ENCODE measurements at places on chromosomes 7 and 10.

GRCh38 chr10:1737222-1738061 lies at the start of gene ADARB2:
TSS of gene ADARB2 (minus strand) at chr10:1737525.
- no peak for DNase-seq

GRCh38 chr10:1287487-1287886 lies 231.3 kb downstream of the WDR37 start:
- no peak for DNase-seq

DNA sequence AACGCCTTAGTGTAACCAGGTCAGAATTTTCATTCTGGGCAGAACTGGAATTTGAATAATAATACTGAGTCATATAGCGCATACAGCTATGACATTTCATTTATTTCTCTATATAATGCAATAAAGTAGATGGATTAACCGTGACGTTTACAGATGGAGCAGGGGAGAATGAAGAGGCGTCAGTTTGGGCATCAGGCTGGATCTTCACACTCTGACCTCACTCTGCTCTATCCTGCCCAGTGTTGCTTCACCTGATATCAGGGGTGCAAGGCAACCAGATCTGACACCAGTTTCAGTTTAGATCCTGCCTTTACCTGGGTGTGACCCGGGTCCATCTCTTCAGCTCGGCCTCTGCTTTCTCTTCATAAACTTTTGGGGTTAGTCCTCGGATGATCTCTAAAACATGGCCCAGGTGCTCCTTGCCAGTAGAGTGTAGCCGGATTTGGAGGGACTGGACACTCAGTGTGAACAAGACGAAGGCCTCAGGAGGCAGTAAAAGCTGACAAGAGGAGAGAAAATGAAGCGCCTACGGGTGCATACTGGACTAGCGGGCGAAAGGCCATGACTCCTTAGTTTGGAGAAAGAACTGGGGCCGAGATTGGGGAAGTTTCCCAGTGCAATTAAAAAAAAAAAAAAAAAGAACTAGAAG lies 1.4 kb upstream of the ZYX start:
- DNase-seq, result no peak

DNA sequence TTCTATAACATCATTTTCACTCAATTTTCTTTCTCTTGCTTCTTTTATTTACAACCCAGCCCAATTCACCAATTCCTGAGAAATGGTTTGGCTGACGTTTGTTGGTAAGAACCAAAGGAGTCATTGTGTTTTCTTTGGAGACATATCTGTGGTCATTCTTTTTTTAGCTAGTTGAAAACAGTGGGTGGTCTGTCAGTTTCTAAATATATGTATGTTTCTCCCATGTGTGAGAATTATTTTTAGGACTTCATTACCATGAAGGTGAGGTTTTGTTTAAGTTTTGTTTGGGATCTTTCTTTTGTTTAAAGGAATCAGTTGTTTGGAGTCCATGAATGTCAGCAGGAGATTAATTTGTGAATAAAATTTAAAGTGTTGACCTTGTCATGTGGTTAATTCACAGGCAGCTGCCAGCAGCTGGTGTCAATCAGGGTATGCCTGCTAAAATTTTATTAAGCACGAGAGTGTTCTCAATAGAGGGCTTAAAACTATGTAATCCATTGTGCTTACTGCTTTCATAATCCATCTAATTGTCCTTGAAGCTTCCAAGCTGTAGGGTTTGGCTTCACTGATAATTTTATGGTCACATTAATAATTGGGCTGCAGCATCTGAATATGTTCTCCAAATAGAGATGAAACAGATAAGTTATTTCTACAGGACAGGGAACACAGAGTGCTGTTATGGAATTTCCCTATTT lies 38.7 kb downstream of the INSYN2A start:
- DNase-seq, result no peak

GRCh38 chr7:54783952-54784351 lies 24.9 kb upstream of the SEC61G start:
- no peak for DNase-seq

DNA sequence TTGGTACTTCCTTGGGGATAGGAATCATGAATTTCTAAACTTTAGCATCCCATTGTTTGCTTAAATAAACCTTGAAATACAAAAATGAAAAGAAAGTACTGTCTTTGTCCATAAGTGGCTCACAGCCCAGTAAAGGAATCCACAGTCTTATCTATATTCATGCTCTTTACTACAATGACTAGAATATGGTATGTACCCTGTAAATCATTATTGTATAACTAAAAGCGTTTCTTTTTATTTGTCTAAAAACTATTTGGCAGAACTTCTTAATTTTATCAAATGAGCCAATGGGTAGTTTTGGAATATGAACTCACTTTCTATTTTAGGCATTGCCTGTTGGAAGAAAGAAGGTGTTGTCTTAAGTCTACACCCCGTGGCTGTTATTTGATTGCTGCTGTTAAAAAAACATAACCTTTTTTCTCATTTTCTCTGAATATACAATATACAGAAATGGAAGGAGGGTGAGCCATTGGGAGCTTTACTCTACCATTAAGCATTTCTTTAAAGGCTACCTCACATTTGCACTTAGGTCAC lies 12.4 kb upstream of the STRIP2 start:
- DNase-seq, result no peak

DNA sequence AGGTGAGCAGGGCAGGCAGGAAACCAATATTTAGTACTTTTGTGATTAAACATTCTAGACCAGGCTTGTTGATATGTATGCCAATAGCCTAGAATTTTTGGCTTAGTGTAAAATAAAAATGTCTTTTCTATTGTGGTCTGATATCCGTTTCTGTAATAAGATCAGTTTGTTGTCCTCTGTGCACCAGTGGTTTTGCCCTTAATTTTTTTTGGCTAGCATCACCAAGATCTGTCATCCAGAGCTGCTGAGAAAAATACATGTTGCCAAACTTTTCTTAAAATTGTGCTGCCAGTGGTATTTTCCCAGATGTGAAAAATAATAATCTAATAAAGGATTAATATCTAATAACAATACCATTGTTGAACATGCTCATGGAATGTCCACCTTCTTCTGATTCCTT lies 115.6 kb downstream of the TWIST1 start:
- DNase-seq, result no peak

DNA sequence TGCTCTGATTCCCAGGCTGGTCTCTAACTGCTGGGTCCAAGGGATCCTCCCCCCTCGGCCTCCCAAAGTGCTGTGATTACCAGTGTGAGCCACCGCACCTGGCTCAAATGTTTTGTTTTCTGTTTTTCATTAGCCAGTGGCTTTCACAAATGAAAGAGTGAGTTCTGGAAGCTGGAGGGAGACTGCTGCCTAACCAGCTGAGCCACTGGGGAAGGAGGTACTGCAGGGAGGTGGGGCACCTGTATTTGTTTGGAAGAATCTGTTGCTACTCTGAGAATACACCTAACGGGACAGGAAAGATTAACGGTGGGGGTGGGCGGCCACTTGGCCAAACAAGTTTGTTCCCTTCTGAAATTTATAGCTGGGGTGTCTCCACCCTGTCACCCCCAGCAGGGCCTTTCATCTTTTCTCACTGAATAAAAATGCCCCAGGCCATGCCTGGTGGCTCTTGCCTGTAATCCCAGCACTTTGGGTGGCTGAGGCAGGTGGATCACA lies 4.7 kb downstream of the STOX1 start:
- no peak for DNase-seq

DNA sequence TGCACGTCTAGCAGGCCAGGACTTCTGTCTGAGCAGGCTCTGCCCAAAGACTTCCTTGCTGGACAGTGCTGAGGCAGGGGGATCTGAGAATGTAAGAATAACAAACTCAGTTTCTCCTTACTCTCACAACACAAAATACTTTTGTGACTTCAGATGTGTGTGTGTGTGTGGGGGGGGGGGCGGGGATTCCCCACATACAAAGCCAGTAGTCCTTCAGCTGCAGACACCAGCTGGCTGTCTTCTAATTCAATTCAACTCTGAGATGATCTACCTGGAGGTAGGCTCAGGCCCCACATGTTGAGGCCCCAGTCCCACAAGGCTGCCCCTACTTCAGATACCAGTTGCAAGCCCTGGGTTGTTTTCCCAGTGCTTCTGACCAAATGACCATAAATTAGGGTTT lies 4.7 kb upstream of the CXCL12 start:
- DNase-seq, result no peak

DNA sequence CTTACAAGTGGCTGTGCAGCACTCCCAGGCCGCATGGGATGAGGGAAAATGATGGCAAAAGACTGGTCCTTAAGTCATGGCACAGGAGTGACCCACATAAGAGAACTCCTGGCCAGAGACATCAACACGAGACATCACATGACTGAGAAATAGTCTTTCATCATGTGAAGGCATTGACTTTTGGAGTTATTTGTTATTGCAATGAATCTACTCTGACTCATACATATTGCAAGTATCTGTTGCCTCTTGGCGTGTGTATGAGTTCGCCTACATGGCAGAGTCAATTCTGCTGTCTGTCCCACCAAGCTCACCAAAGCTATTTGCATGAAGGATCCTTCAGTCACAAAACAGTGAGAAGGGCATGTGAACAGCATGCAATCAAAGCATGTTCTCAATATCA lies 59.7 kb upstream of the HABP2 start:
- no peak for DNase-seq

Measured in activated T-cell treated with anti-CD3 and anti-CD28 coated beads for 4 hours (primary cell).